ENCODE measurements at places on chromosomes 5 and 9.

GRCh38 chr5:9188131-9188530 lies 357.7 kb downstream of the SEMA5A start:
- DNase-seq: no peak

DNA sequence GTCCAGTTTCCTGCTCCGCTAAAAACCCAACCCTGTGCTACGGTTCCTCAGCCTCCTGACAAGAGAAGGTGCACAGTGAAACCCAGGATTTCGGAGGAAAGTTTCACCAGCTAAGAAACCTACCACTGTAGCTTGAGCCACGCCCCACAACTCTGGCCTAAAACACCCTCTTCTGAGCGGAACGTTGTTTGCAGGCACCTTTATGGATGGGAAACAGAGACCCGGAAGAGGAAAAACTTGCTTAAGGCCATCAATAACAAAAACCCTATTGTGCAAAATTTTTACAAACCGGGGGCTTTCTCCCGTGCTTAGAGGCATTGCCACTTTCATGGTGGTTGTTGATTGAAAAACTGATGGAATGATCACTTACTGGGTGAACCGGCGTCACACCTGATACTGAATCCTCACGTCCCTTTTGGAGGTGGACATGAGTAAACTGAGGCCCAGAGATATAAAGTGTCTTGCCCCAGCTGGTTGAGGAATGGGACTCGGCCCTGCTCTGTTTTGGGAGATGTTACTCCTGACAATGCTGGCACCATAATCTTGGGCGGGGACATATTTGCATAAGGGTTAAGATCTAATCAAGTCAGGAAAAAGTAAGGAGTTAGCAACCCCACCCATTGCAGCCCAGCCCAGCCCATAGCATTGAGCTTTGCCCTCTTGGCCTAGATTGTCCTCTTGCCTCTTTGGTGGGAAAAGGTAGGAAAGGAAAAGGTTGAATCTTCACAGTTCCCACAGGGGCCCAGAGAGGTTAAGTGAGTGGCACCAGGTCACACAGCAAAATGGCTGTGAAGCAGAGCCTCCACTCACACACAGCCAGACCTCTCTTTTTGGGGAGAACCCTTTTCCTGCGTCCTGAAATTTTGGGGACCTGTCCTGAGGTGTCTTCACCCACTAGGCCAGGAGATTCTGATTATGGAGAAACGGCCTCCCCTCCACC lies 23.2 kb upstream of the PTGS1 start:
- DNase-seq: no peak

GRCh38 chr9:6224393-6225154 lies 9.0 kb downstream of the IL33 start:
- no peak for DNase-seq

DNA sequence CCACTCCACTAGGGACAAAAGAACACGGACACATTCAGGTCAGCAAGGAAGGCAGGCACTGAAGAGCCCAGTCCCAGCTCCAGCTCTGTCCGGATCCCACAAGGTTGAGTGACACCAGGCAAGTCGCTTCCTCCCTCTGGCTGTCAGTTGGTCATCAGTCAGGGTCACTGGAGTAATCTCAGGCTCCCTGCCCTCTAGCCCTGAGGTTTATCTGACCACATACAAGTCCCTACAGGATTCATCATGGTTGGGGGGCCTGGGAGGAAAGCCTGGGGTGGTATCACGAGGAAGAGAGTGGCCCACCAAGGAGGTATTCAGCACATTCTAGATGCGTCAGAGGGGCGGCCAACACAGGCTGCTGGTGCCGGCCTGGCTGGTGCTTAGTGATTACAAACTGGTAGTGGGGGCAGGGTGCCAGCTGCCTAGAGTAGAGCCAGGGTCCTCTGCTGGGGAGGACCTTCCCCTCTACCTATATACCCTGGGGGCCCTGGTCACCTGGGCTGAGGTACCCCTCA lies 81.5 kb downstream of the SHB start:
- no peak for DNase-seq

DNA sequence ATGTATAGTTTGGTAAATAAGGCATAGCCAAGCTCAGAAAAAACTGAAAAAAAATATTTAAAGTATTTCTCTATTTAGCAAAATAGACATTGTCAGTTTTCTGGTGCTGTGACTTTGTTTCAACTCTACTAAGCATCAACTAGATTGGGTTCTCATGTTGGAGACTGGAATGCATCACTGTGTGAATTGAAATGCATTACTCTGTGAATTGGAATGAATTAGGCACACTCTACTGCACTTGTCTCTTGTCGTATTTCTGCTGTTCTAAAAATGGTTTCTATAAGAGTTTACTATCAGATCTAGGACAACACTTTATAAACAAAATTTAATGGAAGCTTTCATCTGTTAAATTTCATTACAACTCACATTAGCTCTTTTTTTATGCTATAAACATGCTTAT lies 1772.2 kb downstream of the MAT2B start:
- DNase-seq: no peak

- DNase-seq: no peak
Measured at GRCh38 chr9:77183581-77183980, 6.2 kb downstream of the VPS13A start.

GRCh38 chr5:129943936-129944335 lies 39.7 kb downstream of the CHSY3 start:
- no peak for DNase-seq

DNA sequence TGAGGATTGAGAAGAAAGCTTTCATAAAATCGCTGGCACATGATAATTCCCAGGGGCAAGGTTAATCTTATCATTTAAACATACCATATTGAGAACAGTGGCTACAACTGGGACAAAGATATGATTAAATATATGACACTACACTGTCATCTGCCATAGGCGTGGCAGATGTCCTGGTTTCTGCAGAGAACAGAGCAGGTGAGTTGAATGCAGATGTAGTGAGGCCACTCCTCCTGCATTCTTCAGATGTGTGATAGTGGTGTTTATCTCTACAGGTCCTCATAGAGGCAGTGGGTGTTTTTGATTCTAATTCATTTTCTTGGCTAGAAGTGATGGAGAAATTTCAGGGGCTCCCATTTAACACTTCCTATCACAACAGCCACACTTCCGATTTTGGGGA lies 237.0 kb upstream of the CDH9 start:
- no peak for DNase-seq

DNA sequence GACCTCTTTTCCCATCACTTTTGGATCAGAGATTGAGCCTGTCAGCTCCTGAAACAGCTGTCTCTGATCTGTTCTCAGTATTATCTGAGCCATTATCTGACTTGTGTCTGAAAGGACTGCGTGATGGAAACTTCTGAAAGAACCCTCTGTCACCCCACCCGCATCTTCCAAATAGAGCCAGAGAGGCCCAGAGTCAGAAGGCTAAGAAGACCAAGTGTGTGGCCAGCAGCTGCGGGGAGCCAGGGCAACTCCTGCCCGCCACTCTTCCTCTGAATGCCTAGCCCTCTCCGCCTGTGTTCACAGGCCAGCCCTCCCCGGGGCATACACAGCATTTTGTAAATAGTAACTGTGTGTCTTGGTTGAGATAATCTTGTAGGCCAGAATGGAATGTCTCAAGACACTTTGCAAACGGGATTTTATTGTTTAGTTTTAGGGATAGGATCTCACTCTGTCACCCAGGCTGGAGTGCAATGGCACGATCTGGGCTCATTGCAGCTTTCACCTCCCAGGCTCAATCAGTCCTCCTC lies 92.7 kb downstream of the AOPEP start:
- DNase-seq: peak; percentile 86

DNA sequence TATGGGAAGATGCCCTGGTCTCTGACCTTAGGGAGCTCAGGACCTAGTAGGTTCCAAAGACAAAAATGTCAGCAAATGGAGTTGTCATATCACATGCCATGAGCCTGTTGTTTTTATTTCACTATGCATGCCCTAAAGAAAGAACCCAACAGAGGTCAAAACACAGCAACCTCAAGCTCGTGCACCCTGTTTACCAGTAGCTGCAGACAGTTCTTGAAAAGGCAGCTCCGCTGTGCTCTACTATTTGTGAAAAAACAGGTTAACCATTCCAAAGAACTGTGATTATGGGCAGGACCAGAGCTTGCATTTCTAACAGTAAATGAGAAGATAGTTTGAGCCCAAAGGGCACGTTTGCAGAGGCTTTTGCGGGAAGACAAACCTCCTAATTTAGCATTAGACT lies 22.8 kb downstream of the ITK start:
- DNase-seq: no peak

DNA sequence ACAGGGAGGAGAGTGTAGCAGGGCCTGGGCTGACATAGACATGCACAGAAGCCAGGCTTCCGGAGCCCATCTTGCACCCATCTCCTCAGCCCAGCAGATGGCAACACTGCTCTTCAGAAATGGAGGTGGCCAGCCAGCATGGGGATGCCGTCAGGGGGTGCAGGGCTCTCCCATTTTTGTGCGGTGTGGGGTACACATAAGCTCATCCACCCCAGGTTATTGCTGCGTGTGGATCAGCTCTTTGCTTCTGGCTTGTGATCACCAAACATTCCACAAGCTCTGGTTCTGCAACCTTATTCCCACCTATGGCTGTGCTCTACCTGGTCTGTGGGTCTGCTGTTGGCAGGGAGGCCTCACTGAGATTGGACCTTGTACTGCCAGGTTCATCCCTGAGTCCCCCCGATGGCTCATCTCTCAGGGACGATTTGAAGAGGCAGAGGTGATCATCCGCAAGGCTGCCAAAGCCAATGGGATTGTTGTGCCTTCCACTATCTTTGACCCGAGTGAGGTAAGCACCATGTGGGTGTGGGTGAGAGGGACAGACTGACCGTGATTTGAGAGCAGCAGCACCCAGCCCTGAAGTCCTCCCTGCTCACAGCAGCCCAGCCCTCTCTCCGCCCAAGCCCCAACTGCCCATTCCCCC lies 17.3 kb downstream of the SLC22A5 start:
- peak; percentile 85 for DNase-seq

GRCh38 chr5:133340002-133340755 lies 272.2 kb downstream of the FSTL4 start:
- DNase-seq: no peak

DNA sequence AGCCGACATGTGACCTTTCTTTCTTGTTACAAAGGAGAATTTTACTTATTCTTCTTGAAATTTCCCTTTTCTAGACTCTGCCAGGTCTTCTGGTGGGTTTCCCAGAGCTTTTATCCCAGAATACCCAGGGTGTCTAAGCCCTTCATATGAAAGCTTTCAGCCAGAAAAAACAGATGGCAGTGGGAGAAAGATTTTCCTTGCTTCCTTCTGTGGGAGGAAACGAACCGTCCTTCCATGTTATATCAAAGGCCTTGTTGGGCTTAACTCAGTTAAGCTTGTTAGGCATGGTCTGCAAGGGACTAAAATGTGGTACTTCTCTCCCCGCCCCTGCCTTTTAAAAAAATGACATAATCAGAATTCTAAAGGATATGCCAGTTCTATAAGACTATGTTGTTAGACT lies 47.5 kb downstream of the SPATA31D1 start:
- peak; percentile 80 for DNase-seq

- no peak for DNase-seq
Measured at GRCh38 chr9:10005206-10005605, 607.6 kb downstream of the PTPRD start.

DNA sequence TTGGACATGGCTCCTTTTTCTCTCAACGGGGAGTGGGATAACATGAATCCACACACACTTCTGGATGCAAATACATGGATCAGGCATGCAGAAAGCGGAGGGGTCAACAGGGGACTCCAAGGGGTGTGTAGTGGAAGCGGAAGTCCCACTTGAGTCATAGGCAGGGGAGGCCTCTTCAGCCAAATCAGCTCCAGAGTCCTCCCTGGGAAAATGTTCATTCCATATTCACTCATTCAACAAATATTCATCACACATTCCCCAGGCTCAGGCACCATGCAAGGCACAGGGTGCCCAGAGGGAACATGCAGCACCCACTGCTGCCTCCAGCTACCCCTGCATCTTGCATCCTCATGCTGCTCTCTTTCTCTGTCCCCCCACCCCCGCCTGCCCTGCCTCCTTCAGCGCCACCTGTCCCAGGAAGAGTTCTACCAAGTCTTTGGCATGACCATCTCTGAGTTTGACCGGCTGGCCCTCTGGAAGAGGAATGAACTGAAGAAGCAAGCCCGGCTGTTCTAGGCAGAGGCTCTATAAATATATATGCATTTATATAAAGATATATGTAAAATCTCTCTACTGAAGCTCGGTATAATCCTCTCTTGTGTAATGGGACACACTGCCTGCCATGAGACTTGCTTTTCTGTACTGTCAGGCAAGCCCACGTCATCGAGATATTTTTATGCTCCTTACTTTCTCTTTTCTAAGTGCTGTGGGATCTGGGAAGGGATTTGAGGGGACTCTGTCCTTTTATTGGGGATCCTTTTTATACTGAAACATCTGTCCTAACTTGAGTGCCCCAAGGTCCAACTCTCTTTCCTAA lies 13.6 kb upstream of the AFAP1L1 start:
- no peak for DNase-seq

DNA sequence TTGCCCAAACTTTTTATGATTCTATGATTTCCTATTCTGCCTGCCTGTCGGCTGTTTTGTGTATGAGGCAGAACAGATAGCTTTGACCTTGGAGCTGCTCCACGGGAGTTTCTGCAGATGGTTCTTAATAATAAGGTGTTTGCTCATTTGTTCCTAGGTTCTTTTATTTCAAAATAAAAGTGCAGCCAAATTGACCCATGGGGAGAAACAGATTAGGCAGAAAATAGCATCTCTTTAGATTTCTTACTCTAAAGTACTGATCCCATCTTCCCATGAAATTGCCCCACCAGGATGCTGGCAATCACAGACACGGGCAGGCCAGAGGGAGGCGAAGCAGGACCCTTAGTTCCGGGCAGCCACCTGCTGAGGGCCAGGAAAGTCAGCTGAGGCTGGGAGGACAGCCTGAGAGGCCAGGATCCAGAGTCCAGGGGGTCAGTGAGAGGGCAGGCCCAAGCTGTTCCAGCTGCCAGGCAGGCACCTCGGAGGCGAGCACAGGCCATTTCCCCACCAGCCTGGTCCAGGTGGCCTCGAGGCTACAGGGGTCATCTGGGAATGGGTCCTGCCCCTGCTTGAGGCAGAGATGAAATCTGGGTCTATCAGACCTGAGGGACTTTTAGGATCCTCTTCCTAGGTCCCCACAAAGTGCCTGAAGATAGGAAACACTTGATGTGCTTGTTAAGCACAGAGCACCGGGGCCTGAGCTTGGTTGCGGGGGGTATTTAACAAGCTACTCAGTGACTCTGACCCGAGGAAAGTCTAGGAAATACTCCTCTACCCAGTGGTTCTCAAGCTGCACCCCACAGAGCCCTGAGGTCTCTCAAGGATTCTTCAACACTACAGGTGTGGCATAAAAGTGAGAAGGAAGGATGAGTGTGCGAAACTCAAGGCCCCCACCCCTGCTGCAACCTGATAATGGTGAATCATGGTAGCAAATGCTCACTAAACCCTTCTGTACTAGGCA lies 145.4 kb downstream of the CMYA5 start:
- DNase-seq: no peak

GRCh38 chr9:76323490-76323889 lies 70.7 kb downstream of the RFK start:
- DNase-seq: no peak

- DNase-seq: no peak
Measured at GRCh38 chr9:130780415-130780814, 54.6 kb upstream of the ABL1 start.

GRCh38 chr5:66021585-66021984 lies 95.2 kb downstream of the ERBIN start:
- DNase-seq: no peak

- no peak for DNase-seq
Measured at GRCh38 chr5:61964201-61964600, 341.8 kb upstream of the KIF2A start.

- DNase-seq: no peak
Measured at GRCh38 chr5:68484307-68485068, 268.9 kb downstream of the PIK3R1 start.
